ENCODE measurements at places on chromosomes 12 and 14.
A peak's percentile ranks its signal among the peaks of the same experiment; 100 is the strongest.

DNA sequence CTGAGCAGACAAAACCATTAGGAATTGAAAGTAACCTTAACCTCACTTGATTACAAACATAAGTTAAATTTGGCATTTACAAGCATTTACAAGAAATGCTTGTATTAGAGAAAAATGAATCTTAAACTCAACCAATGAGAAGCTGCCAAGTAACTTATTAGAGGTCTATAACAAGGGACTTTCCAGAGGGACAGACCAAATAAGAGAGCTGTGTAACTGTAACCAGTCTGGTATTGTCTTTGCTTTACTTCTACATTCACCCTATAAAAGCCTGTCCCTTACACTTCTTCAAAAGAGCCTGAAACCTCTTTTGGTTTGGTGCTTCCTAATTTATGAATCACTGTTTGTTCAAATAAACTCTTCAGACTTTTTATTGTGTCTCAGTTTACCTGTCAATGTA lies 450.0 kb upstream of the FAR2 start:
- DNase-seq: no peak

- peak; percentile 46 for DNase-seq
Observed at GRCh38 chr14:54567639-54568561, 972 bp downstream of the SAMD4A start.

GRCh38 chr12:75634244-75635222 lies 123.1 kb upstream of the KRR1 start:
- no peak for DNase-seq

GRCh38 chr14:95196268-95196667 lies 38.9 kb upstream of the DICER1 start:
- no peak for DNase-seq

DNA sequence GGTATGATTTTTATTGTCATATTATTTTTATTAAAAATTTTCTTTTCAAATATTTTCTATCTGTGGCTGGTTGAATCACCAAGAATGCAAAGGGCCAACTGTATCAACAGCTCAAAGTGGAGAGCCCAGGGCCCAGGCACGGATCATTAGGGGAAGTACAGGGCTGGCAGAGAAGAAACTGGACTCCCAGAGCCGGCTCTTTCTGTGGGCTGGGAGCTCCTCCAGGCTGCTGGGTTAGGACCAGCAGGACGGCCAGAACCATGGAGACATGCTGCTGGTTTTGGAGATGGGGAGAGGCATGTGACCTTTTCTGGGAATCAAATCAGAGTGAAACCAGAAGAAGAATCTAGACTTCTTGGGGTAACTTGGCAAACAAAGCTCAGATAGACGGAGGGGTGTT lies 220.5 kb downstream of the CACNA1C start:
- DNase-seq: no peak

DNA sequence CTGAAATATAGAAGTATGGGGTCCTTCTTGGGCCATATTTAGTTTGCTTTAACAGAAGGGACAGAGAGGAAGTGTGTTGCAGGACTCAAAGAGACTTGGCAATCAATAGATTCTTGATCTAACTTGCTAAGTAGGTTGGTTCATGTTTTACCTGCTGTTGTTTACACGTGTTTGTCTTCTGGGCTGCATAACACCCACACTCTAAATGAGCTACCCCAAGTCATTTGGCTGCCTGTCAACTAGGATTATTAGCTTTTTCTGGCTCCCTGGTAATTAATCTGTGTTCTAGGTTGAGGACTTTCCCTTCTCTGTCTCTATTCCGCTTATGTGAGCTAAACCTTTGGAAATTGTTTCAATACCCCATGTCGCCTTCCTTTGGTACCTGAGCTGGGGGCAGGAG lies 10.1 kb upstream of the TBPL2 start:
- DNase-seq: no peak

- DNase-seq: no peak
Observed at GRCh38 chr14:91123201-91123600, 9.3 kb downstream of the DGLUCY start.

DNA sequence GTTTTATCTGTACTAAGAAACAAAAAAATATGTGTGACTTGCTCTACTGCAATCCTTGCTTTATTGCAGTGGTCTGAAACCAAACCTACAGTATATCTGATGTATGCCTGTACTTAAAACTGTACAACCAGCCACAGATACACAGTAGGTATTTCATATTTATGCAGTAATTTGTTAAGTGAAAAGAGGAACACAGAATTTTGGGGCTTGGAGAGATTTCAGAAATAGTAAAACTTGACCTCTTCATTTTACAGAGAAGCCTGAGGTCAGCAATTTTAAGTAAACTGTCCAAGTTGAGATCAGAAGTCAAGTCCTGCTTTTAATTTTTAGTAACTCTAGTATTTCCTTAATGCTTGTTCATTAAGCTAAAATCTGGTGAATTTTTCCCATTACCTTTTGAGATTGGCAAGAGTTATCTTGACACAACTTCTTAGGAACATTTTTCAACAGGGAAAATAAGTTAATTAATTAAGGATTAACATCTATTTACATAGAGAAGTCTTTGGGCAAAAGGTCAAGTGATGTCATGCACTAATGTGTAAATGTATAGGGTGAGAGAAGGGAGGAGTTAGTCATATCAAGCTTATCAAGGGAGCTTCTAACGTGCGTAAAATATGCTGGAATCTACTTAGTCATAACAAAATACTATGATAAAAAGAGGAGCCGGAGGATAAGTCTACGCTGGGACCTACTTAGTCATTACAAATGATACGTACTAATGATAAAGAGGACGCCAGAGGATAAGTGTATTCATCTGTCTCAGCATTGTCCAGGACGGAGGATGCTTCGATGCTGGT lies 66.0 kb upstream of the GTF2A1 start:
- DNase-seq: no peak

- no peak for DNase-seq
Observed at GRCh38 chr14:36768638-36769337, 107.1 kb downstream of the PAX9 start.

DNA sequence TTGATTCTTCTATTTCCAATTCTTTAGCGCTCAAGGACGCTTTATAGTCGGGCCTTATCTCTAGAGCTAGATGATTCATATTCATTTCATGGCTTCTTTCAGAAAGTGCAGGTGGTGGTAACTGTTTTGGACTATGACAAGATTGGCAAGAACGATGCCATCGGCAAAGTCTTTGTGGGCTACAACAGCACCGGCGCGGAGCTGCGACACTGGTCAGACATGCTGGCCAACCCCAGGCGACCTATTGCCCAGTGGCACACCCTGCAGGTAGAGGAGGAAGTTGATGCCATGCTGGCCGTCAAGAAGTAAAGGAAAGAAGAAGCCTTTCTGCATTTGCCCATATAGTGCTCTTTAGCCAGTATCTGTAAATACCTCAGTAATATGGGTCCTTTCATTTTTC lies 241.9 kb downstream of the PAWR start:
- no peak for DNase-seq

DNA sequence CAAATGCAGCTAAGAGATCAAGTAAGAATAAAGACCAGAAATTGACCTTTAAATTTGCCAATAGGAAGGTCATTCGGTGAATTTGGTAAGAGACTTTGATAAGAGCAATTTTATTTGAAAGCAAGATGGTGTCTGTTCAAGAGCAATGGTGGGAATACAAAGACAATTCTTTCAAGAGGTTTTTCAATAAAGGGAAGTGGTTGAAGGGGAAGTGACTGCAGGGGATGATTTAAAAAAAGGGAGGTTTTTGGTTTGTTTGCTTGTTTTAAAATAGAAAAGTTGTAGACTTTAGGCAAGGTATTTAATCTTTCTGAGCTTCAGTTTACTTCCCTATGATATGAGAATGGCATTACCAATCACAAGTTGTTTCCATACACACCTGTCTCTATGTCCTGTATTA lies 4.3 kb upstream of the APPL2 start:
- DNase-seq: no peak

DNA sequence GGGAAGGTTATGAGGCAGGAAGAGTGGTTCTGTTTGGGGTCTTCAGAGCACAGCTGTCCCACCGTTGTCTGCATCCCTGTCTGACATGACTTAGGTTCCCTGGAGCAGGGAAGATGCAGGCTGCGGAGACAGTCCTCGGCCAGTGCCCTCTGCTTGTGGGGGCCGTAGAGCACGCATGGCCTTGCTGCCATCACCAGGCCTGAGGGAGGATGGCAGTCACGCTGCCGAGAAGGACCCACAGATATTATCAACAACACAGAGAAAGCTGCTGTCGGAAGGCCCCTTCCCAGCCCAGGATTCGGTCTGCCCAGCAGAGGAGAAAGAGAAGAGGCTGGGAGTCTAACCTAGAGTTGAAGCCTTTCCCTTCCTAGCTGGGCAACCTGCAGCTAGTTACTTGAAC lies 35.0 kb downstream of the ERH start:
- DNase-seq: no peak

- DNase-seq: no peak
Observed at GRCh38 chr14:86321151-86321550, 791.2 kb downstream of the FLRT2 start.

Data from breast epithelium (tissue), 4 donors.